T-helper 2 cell (primary cell): ENCODE measurements at places on chromosomes 4 and X.

DNA sequence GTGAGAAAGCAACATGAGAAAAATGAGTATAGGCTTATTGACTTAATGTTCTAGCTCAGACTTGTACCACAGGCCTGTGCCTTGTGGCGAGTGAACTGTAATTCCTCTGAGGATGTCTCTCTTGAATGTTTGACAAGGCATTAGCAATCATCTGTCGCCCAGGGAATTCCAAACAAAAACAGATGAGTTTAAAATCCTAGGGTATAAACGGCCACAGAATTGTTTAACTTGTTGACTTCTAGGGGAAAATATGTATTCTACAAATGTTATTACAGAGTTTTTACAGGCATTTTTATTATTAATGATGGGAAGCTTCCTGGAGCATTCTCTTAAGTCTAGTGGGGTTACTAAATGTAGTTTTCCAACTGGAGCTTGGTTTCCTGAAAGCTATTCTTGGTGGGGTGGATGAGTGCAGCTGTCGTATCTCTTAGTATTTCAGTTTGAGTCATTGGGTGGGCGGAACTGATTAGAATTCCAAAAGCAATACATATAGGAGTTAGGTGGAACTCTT is 40.6 kb downstream of the ARHGAP10 start:
- no peak for DNase-seq

DNA sequence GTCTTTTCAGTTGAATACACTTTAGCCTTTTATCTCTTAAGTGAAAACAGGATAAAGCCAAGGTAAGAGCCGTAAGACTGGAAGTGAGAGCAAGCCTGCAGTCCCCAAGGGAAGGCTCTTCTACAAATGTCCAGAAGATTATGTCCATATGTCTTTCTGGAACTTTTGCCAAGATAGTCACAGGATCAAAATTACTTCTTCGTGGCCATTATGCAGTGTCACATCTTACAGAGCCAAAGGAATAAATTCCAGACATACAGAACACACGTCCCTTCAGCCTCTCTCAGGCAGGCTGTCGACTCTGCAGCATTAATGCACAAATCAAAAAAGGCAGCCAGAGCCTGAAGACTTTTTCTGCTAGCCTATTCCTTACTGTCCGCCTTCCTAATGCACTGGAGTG is 10.9 kb upstream of the GATB start:
- DNase-seq = no peak

DNA sequence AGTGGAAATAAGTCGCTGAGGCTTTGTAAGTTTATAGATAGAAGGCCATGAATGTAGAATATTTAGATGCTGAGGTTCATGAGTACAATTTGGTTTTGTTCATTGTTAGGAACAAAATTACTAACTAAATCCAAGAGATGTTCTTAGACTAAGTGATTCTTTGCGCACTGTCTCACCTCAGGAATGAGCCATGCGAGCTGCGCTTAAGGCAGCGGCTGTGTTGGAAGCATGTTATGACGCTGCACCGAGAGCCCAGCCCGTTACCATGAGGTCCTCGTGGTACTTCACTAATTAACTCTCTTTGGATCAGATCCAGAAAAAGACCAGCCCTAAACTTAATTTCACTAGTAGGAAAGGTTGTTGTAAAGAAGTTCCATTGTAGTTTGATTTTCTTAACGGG is 166.2 kb downstream of the RAPGEF2 start:
- no peak for DNase-seq

DNA sequence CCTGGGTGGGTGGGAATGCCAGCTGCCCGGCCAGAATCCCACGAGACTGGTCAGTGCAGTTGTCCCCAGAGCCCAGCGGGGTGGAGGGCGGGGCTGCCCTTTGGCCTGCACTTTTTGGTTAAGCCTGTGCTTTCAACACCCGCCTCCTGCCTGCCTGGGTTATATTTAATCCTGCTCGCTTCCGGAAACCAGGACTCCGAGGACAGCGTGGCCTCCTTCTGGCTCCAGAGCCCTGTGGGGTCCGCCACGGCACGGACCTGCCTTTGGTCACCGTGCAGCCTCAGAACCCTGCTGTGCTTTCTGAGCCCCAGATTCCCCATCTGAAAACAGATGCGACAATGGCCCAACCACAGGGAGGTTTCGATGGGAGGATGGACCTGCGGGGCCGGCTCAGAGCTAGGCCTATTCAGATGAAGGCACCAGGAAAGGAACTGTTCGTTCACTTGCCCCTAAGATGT is 29.4 kb upstream of the KIAA0232 start:
- no peak for DNase-seq

DNA sequence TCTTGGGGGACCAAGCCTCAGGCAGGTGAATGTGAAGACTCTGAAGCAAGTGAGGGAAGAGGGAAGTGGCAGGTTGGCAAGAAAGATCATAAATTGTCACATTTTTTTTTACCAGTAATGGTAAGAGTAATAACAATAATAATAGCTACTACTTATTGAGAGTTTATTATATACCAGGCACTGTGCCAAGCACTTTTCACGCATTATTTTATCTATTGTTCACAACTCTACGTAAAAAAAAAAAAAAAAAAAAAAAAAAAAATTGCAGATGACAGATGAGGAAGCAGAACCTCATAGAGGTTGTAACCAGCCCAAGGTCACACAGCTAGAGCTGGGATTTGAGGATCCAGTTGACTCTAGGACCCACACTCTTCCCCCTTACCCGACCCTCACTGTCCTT is 40.9 kb downstream of the TSC22D3 start:
- DNase-seq = no peak

DNA sequence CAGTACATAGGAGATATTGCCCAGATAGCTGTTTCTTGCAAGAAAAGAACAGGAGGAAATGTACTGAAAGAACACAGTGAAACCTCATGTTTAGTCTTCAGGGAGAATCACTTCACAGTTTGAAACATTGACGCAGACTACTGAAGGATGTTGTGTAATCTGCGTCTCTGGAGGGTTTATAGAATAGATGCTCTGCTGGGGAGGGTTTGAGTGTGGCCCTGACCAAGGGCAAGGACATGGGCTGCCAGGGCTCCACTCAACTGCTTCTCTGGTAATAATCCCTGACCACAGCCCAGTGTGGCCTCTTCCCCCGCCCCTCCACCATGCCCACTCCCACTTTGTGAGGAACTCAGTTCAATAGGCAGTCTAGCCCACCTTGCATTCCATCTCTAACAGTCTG is 15.8 kb upstream of the ACE2 start:
- DNase-seq = no peak

GRCh38 chr4:94571715-94572114 is 120.0 kb downstream of the PDLIM5 start:
- no peak for DNase-seq

GRCh38 chr4:6196871-6197270 is 3.5 kb downstream of the JAKMIP1 start:
- no peak for DNase-seq

DNA sequence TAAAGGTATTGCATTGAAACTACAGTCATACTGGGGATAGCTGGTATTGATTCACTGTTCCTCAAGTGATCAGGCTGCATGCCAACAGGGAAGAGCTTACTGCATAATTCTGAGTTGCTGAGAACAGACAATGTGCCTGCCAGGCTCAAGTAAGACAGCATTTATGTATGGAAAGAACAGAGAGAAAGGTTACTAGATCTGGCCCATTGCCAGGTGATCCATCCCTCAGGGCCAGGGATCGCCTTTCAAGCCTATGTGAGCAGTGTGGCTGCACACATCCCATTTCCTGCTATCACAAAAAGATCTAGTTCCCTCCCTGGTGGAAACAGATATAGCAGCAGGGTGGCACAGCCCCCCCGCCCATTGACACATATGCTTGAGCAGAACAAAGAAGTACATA is 254.0 kb downstream of the TMA16 start:
- no peak for DNase-seq
